ENCODE measurements at places on chromosomes 7 and 10.
A peak's percentile ranks its signal among the peaks of the same experiment; 100 is the strongest.

DNA sequence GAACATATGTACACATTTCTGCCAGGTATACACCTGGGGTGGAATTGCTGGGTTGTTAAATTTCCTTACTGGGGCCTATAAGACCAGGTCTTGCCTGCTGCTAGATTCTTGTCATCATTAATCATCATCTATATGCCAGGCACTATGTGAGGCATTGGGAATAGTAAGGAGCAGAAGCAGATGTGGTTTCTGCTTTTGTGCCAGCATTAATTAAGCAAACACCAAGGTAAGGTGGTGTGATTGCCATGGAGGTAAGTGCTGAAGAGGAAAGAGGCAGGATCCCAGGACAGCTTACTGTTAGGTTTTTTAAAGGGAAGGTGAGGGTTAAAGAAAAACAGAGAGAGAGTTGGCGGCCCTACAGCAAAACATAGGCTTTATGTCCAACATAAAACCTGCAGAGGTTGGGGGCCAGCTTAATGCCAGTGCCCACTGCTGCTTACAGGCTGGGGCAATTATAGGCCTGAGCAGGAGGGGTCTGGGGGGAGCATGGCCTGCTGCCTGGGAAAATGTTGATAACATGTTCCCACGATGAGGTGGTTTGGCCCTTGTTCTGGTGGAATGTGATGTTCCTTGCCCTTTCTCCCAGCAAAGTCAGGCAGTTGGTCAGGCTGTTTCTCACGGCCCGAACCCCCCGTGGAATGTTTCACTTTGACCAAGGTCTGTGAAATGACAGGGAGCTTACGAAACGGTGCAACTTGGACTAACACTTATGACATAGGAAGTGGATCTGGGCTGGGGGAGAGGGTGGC lies 93.9 kb downstream of the RBM20 start:
- peak; percentile 87 for DNase-seq

DNA sequence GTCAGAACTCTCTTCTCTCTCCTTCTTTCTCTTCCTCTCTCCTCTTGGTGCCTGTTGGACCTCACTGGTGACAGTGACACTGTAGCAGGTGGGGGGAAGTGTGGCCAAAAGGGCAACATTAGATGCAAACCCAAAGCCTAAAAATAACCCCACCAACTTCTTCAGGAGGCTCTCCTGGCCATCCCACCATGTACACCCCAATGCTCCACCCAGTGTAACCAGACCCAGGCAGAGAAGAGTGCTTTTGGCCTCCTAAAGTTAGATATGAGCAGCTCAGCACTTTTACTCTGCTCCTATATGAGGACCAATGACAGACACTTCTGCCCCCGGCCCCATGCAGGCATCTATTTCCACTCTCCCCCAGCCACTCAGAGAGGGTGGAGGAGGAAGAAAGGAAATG lies 5.5 kb downstream of the MYOZ1 start:
- no peak for DNase-seq

- DNase-seq = no peak
Observed at GRCh38 chr10:132645247-132645530, 107.6 kb downstream of the INPP5A start.

DNA sequence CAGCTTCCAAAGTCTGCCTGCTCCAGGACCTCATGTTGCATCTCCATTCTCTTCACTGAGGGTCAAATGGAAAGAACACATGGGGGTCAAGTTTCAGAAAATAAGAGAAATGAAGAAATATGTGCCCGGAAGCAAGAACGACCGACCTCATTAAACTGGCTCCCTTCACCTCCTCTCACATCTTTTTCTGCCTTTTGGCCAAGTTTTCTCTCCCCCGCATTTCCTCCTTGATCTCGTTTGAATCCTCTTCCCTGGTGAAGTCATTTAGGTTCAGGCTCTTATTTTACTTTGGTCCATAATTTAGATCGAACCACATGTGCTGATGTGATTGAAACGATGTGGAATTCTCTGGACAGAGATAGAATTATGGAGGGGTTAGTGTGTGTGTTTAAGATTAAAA lies 44.2 kb downstream of the EGFR start:
- no peak for DNase-seq

GRCh38 chr10:7121154-7121797 lies 289.6 kb downstream of the SFMBT2 start:
- peak; percentile 58 for DNase-seq

GRCh38 chr7:85165263-85165662 lies 21.6 kb downstream of the SEMA3D start:
- no peak for DNase-seq

- no peak for DNase-seq
Observed at GRCh38 chr7:126119981-126120380, 1132.8 kb downstream of the GRM8 start.

DNA sequence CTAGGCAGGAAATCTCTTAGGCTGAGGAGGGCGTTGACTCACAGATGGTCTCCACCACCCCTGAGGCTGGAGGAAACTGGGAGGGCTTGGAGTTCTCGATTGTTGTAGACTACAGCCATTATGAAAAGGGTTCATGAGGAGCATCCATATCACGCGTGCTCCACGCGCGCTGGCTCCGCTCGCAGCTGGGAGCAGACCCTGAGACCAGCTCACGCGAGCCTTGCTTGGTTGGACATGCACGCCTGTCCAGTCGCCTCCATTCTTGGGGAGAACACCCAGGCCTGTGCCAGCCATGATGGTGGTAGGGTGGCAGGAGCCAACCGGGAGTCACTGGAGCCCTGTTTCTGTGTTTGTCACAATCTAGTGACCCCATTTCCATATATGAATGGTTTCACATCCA lies 139.1 kb downstream of the TCERG1L start:
- DNase-seq = no peak

DNA sequence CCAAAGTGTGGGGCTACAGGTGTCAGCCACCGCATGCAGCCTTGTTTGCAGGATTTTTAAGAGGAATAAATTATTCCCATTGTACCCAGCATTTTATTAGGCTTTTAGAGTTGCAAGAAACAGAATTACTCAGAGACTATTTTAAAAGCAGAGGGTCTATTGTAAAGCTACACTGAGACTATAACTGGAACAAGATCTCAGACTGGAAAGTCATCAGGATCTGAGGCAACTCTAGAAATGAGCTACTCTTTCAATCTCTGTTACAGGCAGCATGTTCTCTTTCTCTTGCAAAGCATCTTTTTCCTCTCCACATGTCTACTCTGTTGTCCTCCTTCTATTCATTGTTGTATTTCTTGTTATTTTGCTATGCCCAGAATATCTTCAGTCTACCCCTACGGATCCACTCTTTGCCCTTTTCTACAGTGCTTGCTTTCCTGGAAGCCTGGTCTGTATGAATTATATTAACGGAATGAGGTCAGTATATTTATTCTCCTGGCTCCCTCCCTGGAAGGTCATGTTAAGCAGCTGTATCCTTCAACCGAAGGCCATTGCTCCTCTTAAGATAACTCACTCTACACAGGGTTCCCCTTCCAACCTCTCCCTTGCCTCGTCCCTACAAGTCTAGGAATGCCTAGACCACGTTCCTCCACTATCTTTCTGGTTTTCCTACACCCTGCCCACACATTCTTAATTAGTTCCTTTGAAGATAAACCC lies 27.7 kb upstream of the MICU1 start:
- no peak for DNase-seq

- DNase-seq = no peak
Observed at GRCh38 chr10:48507933-48508790, 96.7 kb downstream of the ARHGAP22 start.

- no peak for DNase-seq
Observed at GRCh38 chr7:154564676-154565075, 438.2 kb downstream of the PAXIP1 start.

DNA sequence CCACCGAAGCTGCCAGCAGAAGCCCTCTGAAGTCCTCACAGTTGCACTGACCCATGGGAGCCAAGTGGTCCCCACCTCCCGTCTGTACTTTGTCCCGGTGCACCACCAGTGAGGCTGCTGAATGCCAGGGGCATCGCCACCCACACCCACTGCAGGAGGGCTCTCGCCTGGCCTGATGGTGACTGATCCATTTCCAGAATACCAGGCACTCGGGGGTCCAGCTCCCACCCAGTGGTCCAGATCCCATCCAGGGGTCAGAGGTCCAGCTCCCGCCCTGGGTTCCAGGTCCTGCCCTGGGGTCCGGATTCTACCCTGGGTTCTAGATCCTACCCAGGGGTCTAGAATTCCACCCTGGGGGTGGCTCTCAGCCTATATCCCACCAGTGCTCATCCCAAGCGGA lies 9.1 kb upstream of the JAKMIP3 start:
- no peak for DNase-seq

- DNase-seq = peak; percentile 15
Observed at GRCh38 chr10:71564194-71564820, 155.3 kb downstream of the C10orf105 start.

DNA sequence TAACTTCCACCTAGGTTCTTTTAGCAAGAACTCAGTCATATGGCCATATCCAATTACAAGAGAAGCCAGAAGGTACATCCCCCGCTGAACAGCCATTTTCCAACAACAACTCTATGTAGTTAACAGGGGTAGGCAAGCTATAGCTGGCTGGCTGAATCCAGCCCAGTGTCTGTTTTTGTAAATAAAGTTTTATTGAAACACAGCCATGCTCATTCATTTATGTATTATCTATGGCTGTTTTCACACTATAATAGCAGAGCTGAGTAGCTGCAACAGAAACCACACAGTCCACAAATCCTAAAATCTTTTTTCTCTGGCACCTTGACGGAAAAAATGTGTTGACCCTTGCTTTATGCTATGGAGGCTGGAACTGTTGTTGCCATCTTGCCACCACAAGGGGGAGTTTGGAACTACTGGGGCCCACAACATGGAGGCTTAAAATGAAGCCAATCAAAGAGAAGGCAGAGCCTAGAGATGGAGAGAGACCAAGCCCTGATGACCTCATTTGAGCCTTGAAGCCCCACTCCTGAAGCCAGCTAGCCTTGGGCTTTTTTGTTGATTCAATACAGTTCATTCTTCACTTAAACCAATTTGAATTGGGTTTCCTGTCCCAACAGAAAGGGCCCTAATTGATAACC lies 33.3 kb upstream of the XPNPEP1 start:
- no peak for DNase-seq

- DNase-seq = peak; percentile 51
Observed at GRCh38 chr7:13414661-13415107, 574.8 kb downstream of the ETV1 start.

DNA sequence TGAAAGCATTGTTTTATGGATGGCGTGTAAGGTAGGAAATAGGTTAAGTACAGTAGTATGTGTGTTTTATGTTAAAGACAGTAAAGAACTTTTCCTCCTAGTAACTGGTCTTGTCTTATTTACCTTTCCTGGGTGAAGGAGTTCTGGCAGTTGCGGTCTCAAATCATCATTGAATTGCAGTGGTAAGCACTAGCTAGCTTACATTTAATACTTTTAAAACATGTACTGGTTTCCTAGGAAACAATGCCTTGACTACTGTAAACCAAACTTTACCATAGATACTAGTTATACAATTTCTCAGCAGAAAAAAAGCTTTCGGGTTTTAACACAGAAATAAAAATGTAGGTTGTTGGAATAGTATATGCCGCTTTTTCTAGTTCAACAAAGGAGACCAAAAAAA lies 37.7 kb downstream of the PRKG1 start:
- no peak for DNase-seq

- peak; percentile 7 for DNase-seq
Observed at GRCh38 chr7:37853468-37853867, 5.1 kb downstream of the NME8 start.

DNA sequence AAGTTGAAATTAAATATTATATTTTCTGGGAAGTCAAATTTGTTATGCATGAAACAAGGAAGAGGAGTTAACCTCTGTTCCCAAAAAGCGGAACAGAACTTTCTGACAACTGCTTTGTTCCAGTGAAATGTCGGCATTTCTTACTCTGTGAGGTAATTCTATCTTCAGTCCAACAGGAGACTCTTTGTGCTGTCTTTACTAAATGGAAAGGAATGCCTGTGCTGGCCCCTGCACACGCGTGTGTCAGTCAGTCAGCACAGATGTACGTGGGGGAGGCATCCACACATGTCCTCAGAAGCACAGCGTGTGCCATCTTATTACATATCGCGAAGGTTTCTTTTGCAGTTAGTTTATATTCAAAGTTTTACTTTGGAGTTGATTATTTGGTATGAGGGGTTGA lies 37.5 kb downstream of the NET1 start:
- peak; percentile 76 for DNase-seq

DNA sequence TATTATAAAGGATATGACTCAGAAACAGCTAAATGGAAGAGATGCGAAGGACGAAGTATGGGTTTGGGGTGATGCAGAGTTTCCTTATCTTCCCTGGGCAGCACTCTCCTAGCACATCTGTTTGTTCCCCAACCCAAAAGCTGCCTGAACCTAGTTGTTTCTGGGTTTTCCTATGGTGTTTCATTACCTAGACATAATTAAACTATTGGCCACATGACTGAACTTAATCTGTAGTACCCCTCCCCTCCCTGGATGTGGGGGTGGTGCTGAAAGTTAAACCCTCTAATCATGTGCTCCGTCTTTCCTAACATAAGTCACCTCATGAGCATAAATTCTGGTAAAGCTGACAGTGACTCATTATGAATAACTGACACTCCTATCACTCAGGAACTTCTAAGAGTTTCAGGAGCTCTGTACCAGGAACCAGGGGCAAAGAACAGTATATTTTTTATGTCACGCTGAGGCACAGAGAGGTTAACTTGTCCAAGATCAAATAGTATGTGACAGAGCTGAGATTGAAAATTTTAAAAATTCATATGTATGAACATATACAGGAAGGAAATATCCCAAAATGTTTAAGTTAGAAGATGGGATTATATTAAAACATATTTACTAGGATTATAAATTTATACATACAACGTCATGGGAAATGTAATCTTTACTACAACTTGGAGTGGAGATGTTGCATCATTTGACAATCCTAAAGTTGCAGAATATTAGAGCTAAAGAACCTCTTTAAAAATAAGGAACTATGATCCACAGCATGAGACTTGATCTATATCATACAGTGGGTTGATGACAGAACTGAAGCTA lies 4.8 kb downstream of the STRIP2 start:
- peak; percentile 35 for DNase-seq

DNA sequence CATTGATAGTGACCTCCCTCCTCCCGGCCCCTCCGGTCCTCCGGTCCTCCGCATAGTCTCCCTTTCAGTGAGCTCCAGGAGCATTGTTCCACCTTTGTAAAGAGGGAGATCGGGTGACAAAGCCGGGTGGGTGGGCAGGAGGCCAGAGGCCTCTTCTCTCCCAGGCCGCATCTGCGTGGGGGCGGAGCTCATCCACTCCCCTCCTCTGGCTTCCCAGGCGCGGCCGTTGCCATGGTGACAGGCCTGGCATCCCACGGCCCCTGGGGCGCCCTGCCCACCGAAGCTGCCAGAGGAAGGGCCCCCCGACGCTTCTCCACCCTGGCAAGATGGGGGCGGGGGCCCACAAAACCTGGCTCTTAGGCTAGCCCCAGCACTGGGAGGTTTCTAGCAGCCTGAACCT lies 4.4 kb upstream of the FZD9 start:
- peak; percentile 64 for DNase-seq

Data from astrocyte of the hippocampus (primary cell).